HT1080 (cell line): ENCODE measurements at places on chromosomes 5 and 9.
A peak's percentile ranks its signal among the peaks of the same experiment; 100 is the strongest.

DNA sequence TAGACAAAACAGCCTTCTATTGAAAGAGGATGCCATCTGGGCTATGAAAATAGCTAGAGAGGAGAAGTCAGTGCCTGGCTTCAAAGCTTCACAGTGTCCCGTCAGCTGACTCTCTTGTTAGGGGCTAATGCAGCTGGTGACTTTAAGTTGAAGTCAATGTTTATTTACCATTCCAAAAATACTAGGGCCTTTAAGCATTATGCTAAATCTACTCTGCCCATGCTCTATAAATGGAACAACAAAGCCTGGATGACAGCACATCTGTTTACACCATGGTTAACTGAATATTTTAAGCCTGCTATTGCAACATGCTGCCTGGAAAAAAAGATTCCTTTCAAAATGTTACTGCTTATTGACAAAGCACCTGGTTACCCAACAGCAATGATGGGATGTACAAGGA lies 309.1 kb downstream of the NTRK2 start:
- DNase-seq = no peak

DNA sequence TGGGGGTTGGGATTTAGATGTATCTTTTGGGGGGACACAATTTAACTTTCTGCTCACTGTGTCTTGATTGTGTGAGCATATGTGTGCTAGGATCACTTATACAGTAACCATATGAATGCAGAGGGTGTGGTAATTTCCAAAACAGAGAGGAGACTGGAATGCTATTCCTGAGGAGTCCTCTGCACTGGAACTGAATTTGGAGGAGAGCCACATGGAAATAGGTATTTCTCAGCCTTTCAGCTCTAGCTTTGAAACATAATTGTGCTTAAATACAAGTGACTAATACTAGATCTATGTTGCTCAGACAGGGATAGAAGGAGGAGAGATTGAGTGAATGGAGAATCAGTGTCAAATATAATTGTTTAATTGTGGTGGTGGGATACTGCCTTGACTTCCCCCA lies 45.5 kb downstream of the FOCAD start:
- peak; percentile 20 for DNase-seq

GRCh38 chr5:35248843-35249780 lies 18.8 kb upstream of the PRLR start:
- DNase-seq = peak; percentile 25

DNA sequence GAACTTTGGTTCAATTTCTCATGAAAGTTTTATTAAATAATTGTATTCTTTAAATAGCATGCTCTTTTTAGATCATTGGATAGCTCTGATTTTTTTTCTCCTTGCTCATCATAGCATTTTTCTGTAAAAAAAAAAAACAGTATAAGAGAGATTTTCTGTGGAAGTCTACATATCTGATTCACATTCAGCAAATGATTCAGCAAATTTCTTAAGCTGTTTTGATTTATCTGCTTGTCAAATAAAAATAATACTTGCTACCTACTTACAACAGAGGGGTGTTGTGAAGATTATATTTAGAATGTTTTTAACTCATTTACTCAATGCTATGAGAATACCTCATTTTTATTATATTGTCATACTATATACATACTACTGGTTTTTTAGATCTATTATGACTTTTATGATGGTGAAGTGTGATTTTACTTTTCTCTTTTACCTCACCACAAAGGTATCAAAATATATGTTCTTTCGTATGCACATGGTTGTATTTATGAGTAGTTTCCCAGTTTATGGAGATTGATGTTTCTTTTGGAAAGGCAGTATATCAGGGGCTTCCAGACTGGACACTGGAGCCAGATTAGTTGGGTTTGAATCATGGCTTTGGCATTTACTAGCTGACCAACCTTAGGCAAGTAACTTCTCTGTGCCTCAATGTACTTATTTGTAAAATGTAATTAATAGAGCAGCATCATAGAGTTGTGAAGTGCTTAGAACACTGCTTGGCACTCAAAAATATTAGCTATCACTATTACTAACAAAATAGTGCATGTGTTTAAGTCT lies 25.5 kb downstream of the TNPO1 start:
- DNase-seq = no peak

GRCh38 chr9:104858271-104858670 lies 69.7 kb downstream of the ABCA1 start:
- DNase-seq = no peak

GRCh38 chr5:100731768-100732167 lies 171.3 kb downstream of the ST8SIA4 start:
- DNase-seq = peak; percentile 9

- DNase-seq = no peak
Measured at GRCh38 chr5:102380174-102380573, 84.1 kb upstream of the SLCO4C1 start.

DNA sequence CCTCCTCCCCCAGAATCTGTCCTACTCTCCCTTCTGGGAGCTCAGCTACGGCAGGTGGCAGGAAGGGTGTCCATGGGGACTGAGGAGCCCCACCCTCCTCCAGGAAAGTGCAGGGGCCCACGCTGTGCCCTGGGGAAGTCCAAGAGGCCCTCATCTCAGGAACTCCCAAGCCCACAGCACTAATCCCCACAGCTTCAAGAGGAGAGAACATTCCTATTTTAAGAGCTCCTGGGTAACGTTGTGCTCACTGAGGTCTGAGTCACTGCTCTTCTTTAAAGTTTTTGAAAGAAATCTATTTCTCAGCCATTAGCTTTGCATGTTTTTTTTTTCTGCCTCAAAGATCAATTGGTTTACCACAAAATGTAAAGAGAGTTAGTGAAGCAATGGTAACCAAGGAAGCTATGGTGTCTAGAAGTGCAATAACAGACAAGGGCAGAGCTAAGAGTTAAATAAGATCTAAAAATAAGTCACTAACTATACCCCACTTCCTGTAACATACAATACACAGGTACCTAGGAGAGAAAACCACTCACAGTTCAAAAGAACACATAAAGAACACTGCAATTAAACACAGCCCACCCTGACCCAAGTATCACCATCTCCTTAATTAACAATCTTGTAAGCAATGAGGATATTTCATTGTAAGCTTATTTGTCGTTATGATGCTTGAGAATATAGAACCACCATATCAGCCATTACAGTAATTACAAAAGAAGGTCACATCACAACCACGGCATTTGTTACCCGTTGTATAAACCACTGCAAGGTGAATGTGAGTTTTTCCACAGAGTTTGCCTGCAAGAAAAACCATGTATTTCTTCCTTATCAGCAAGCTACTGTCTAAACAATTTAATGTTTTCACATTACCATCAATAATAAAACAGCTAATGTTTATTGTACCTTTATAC lies 382.3 kb upstream of the SLC30A5 start:
- DNase-seq = no peak

- DNase-seq = peak; percentile 78
Measured at GRCh38 chr5:14397717-14398116, 183.9 kb upstream of the OTULINL start.

- no peak for DNase-seq
Measured at GRCh38 chr5:149528281-149529060, 22.8 kb downstream of the CSNK1A1 start.

GRCh38 chr9:124940521-124940893 lies 376 bp downstream of the GOLGA1 start:
- DNase-seq = no peak

GRCh38 chr5:174355208-174355612 lies 309.7 kb downstream of the NSG2 start:
- DNase-seq = peak; percentile 83

GRCh38 chr9:32069969-32070368 lies 314.5 kb upstream of the ACO1 start:
- no peak for DNase-seq

DNA sequence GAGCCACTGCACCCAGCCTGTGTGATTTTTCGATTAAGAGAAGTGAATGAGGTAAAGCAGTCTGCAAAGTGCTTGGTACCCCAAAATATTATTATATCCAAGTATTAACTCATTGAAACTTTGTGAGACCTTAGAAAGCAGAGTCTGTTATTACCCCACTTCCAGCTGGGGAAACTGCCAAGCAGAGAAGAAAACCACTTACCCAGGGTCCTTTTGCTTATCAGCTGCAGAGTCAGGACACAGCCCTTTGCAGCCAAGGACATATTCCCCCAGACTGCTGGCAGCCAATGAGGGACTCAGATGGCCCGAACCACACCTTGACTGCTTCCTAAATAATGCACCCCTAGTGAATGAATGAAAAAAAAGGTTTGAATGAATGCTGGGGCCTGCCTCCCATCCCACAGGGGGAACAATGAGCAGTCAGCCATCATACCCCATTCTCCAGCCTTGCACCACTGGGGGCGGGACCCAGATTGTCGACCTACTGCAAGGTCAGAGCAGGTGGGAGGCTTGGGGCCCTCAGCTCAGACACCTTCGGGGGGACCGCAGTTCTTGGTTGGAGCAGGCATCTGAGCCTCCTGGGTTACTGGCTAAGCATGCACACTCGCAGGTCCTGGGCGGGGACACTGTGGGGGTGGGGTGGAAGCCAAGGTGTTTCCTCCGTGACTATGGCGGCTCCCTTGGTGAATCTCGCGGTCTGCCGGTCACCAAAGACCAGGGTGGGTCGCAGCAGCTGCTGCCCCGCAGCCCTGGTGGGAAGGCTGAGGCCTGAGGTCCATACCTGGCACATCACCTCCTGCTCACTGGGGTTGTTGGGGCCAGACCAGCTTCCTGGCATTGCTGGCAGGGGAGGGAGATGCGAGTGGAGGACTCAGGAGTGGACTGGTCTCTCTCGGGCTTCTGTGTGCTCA lies 29.7 kb downstream of the PRRT1B start:
- no peak for DNase-seq

DNA sequence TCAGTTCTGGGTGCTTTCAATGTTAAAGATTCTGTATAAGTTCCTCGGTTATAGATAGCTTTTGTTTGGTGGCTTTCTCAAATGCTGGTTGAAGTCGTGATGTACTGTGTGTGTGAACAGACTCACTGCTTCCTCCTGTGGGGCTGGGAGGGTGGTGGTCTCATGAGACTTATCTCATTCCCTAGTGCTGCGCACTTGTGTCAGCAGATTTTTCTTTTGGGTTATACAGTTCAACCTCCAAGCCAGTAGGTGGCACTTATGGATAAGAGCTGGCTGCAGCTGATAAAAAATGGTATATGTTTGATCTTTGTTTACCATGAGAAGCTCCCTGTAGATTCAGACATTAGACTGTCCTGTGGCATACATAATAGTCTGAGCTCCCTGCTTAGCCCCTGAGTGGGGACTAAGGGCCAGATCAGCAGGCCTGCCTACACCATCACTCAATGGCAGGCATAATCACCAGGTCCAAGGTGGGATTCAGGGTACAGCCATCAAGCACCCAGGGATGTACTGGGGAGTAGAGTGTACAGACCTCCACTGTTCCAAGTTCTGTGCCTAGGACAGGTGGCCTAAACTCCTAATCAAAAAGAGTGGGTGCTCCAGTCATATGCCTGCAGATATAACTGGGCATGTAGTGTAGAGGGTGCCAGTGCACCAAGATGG lies 174.2 kb downstream of the OXCT1 start:
- peak; percentile 18 for DNase-seq

DNA sequence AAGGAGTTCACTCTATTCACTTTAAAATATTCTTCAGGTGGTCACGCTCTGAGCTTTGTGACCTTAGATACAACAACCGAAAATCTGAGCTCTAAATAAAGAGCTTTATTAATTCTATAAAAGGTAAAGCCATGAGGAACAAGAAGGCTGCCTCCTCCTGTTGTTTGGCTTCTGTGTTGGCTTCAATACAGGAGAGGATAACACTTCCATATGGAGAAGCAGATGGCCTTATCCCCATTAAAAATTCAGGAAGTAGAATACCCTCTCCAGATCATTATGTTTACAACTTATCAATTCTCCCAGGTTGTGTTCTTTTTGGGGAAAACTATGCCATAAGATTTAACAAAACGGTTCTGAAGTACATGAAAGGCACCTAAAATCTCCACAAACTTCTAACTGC lies 128.4 kb downstream of the TTC39B start:
- DNase-seq = no peak
